ENCODE measurements at places on chromosomes 3 and 15.

- no peak for DNase-seq
Observed at GRCh38 chr3:100563652-100564211, 45.7 kb upstream of the ADGRG7 start.

- no peak for DNase-seq
Observed at GRCh38 chr15:88664151-88664778, 25.4 kb downstream of the ISG20 start.

GRCh38 chr15:62021991-62022600 lies 38.2 kb downstream of the VPS13C start:
- DNase-seq = no peak

GRCh38 chr3:183967693-183968092 lies 50.0 kb downstream of the ABCC5 start:
- no peak for DNase-seq

DNA sequence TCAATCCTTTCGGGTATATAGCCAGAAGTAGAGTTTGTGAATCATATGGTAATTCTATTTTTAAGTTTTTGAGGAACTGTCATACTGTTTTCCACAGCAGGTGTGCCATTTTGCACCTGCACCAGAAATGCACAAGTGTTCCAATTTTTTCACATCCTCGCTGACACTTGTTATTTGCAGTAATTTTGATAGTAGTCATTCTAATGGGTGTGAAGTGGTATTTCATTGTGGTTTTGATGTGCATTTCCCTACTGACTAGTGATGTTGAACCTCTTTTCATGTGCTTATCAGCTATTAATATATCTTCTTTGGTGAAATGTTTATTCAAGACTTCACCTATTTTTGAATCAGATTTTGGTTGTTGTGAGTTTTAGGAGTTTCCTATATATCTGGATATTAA lies 29.1 kb downstream of the GRM2 start:
- DNase-seq = no peak

- no peak for DNase-seq
Observed at GRCh38 chr3:5366746-5367145, 179.2 kb downstream of the EDEM1 start.

GRCh38 chr3:46866032-46866595 lies 2.9 kb upstream of the MYL3 start:
- DNase-seq = no peak

- DNase-seq = no peak
Observed at GRCh38 chr3:183155499-183155898, 7.0 kb downstream of the LAMP3 start.

GRCh38 chr3:28935146-28935545 lies 345.7 kb upstream of the RBMS3 start:
- DNase-seq = no peak

DNA sequence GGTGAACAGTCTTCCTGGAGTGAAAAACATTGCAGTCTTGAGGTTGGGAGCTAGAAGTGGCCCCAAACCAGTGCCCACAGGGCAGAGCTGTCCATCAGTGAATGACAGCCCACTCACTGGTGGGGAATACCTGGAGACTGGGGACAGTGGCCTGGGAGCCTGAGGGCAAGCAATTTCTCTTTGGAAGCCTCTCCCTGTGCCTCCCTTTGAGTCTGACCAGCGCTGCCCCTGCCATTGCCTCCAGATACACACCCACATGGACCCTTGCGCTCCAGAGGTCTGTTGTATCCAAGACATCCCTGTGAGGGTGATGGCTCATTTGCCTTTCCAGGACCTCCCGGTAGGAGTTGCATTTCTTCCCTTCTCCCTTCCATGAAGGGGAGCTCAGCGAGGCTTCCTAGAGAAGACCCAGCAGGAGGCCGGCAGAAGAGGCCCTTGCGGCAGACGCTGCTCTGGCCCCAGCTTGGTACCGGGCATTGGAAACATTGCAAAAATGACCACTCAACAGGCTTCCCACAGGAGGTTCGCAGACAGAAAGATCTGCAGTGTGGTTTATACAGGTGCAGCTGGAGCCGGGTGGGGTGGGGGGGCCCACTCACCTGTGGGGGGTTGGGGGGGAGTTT lies 38.5 kb downstream of the KLF13 start:
- no peak for DNase-seq

DNA sequence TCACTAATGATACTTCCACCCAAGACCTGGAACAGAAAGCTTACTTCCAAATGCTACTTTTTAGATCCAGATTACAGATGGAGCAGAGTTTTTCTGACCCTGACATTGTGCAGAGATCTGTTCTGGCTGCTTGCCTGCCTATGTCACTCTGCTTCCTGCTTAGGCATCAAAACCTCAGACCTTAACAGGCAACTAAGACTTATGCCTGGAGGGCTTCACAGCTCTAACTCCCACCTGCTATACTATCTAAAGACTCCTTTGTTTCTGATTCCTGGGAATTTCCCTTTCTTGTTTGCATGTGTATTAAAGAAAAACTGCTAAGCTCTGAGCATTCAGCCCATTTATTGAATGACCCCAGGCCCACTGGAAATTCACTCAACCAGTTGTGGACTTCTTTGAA lies 157.4 kb upstream of the NPHP3 start:
- no peak for DNase-seq

Measured in NCI-H446 treated with DMSO at 0.1 percent for 48 hours (cell line).